T-helper 9 cell (primary cell): ENCODE measurements at places on chromosomes 7 and 10.

GRCh38 chr10:78292250-78292981, 258.8 kb downstream of the RPS24 start:
- no peak for DNase-seq

GRCh38 chr10:89373916-89374711, 3.7 kb upstream of the IFIT1B start:
- no peak for DNase-seq

DNA sequence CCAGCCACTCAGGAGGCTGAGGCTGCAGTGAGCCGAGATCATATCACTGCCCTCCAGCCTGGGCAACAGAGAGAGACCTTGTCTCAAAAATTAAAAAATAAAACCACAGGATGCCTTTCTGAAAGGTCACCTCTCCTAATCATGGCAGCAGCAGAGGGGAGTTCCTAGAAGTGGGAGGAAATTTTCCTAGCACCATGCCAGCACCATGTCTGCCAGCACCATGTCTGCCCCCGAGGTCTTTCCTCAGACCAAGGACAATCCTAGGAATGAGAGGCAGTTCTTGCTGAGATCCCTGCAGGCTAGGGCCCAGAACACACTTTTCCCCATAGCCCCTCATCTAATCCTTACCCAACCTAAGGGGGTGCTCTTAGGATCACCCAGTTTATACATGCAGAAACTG, 22.3 kb upstream of the INMT start:
- DNase-seq = no peak

GRCh38 chr7:78179211-78179610, 380.6 kb downstream of the PHTF2 start:
- DNase-seq = no peak

- DNase-seq = no peak
These were observed 183.8 kb downstream of the PRKCQ start for GRCh38 chr10:6396226-6396625.

DNA sequence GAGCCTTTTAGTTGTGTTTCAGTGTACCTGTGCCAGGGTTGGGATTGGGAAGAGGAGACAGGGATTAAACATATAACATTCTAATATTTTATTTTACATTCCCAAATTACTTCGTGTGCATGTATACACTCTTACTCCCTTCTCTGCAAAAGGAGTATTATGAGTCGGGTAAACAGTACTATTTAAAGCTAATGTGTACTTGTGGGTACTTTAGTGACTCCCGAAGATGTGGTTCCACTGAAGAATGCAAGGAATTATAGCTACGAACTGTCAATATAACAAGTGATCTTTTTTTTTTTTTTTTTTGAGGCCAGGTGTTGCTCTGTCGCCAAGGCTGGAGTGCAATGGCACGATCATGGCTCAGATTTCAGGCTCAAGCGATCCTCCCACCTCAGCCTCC, 122.6 kb upstream of the RPA3 start:
- DNase-seq = no peak

- DNase-seq = no peak
These were observed 37.7 kb downstream of the SNX13 start for GRCh38 chr7:17902599-17902998.

- no peak for DNase-seq
These were observed 61.8 kb upstream of the TRIL start for GRCh38 chr7:29019896-29020295.

DNA sequence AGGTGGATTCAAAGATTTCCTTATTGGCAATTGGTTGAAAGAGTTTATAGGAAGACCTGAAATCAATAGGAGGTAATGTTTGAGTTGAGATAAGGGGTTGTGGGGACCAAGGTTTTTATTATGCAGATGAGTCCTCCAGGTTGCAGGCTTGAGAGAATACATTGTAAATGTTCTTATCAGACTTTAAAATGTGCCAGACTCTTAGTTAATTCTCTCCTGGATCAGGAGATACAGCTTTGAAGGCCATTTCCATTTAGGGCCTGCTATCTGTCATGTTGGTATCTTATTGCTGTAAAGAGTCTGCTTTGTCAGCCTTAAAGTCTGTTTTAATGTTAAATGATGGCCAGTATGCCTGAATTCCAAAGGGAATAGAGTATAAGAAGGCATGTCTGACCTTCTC, 61.8 kb upstream of the CALCR start:
- no peak for DNase-seq

DNA sequence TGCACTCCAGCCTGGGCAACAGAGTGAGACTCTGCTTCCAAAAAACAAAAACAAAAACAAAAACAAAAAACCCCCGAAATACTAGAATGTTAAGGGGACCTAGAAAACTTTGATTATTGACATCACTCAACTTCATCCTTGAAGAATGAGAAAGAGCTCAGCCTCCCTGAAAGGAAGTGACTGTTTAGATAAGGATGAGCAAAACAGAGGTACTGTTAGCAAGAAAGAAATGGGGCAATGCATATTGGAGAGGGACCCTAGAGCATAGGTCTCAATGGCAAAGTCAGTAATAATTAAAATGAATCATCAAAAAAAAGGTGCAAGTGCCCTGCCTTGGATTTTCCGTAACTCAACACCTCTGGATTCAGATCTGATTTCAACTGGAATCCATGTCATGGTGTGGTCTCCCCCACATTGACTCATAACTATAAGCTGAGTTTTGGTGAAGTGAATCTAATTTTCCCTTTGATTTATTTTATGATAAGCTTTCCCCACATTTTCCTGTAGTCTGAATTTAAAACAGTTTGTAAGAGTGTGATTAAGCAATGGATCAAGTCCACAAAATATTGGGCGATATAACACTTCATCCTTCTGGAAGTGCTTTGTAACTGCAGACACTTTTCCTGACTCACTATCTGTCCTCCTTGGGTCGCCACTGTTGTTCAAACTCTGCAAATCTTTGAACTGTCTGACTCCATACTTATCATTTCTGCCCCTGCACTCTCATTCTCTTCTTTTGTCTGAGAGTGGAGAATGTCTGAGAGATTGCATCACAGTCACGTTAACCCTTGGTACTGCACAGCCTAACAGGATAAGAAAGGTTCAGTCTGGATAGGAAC, 224.8 kb upstream of the LYZL1 start:
- DNase-seq = no peak

DNA sequence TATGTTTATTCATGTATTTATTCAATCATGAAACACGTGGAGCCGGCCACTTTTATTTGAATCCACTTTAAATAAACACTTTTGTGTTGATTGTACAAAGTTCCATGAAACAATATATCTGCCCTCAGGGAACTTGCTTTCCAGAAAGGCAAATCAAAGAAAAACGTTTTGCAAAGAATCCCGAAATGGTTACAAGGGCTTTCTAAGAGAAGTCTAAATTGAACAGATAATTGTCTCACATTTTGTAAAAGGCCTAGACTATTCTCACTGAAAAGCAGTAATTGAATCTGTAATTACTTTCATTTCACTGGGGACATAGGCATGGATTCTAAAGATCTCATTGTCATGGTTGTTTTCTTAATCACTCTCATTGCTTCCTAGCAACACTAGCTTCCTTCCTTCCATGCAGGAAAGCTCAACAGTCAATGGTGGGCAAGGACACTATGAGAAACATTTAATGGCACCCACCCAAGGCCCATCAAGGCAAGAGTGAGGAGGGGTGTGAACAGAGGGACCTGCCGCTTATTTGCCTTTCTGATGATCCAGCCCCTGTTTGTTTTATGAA, 622.4 kb upstream of the C7orf33 start:
- no peak for DNase-seq

- no peak for DNase-seq
These were observed 473 bp upstream of the CCDC201 start for GRCh38 chr7:45873355-45873754.

DNA sequence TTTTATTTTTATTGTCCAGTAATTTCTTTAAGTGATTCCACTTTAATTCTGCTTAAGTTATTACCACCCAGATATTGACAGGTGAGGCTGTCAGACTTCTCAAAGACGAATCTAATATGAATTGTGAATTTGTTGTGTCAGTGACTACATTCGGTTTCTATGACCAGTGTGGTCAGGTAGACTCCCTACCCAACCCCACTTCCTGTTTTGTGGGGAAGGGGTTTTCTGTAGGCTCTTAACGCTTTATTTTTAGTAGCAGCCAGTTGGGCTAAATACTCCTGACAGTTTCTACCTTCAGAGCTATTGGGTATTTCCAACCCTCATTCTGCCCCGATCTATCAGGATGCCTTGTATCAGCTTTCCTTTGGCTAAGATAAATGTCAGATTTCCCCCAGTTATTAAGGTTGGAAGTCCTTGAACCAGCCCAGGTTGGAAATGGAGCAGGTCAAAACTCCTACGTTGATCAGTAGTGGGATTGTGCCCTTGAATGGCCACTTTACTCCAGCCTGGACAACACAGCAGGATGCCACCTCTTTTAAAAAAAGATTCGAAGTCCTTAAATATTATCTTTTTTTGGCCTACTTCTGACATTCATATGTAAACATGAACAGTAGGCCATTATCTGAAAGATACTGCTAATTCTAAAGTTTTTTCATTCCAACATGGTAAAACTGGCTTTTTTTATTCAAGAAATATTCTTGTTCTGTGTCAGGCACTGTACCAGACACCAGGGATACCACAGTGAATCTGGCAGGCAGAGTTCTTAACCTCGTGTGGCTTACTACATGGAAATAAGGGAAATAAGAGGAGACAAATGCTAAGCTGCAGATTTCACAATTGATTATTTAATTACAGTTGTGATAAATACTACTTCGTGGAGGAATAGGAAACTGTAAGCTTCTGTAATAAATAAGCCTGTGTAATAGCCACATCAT, 133.3 kb upstream of the SAMD8 start:
- DNase-seq = no peak

DNA sequence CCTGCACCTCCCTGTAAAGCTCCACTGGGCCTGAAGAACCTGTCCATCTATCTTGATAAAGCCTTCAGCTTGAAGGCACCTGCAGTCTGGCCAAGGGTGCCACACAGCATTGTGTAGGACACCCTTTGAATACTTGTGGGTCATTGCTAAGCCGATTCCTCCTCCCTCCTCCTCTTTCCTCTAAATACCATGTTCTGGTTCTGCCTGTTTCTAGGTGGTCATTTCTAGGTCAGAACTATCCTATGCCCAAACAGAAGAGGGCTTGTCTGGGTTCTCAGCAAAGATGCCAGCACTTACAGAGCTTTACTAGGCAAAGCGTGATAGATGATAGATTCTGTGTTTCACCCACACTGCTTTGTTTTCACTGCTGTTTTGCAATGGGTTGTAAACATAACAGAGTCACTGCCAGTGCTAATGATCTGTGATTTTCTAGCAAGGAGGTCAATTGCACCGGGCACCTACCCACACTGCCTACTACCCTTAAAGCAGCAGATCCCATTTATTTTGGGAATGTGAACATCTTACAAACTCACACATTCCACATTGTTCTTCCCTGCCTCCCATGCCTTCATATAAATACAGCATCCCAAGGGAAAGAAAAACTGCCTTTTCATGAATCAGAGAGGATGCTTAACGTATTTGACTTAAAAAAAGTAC, 279.1 kb upstream of the PITRM1 start:
- no peak for DNase-seq

DNA sequence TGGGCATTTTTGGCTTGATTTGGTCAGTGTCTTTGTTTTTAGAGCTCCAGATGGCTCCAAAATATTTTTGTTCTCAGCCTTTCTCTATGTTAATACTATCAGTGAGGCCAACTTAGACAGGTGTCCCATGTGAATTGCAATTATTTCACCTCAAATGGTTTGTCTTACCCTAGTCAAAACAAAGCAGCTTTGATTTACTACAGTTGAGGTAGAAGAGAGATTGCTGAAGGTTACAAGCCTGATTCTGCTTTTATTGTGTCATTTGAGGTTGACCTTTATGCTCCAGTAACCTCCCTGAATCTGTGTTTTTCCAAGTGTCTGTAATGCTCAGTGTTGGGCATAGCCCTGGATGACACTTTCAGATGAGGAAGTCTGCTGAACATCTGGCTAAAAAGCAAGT, 882.9 kb downstream of the NRG3 start:
- DNase-seq = no peak

DNA sequence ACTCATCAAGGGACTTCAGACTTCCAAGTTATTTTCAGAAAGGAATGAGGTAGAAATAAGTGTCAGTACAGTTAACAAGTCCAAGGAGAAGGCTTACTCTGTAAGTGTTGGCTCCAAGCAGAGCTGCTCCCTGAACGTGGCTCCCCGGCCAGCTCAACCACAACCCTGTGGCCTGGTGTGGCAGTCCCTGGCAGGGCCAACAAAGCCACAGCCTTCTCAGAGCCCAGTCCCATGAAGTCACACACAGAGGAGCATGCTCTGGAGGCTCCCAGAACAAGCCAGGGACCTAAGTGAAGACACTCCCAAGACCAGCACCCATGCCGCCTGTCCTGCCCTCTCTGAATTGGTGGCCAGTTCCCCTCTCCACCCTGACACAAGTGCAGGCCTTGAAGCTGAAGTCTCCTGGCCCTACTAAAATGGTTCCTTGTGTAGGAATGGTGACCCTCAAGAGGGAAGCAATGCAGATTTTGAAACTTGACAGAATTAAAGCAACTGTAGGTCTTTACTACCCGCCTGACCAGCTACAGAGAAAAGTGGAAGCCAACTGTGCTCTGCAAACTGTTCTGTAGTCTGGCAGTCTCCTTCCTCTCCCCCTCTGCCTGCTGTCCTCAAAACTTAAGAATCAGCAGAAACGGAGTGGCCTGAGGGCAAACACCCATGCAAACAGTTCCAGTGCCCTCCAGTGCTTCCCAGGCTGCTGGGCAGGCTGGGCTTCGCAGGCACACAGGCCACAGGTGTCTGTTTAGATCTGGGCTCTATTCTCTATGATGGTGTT, 51.1 kb downstream of the NOD1 start:
- DNase-seq = no peak

DNA sequence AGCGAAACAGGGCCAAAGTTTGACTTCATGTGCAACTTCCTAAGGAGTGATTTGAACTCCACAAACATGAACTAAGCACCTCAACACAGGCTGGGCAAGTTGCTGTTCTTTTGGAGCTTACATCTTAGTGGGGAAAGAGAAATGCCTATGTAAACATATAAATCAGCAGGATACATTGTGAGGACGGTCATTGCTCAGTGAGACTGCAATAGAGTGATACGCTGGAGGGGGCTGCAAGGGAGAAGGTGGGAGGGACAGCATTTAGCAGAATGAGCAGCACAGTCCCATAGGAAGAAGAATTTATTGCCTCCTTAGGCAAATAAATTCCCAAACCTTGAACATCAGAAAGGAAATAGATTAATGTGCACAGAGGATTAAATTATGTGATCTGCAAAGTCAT, 90.0 kb downstream of the EGFR start:
- no peak for DNase-seq
